ENCODE measurements at places on chromosomes 6 and 20.

DNA sequence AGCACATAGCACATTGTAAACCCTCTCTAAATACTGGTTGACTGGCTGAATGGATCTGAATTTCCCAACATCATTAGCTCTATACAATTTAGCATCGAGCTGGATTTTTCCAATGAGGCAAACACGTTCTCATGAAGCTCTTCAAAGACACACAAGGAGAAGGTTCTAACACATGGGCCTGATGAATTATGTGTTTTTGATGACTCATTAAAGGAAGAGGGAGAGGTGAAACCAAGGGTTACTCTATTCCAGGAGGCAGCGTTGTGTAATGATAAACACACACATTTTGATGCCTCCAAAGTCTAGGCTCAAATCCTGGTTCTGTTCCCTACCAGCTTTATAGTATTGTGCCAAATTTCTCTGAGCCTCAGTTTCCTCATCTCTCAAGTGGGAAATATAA lies 84.3 kb downstream of the PFDN4 start:
- DNase-seq = peak; percentile 45

GRCh38 chr6:133893946-133894345 lies 5.0 kb downstream of the TCF21 start:
- no peak for DNase-seq

- no peak for DNase-seq
Observed at GRCh38 chr6:68252632-68253031, 382.4 kb upstream of the ADGRB3 start.

GRCh38 chr6:113655761-113656160 lies 201.4 kb upstream of the MARCKS start:
- DNase-seq = no peak

DNA sequence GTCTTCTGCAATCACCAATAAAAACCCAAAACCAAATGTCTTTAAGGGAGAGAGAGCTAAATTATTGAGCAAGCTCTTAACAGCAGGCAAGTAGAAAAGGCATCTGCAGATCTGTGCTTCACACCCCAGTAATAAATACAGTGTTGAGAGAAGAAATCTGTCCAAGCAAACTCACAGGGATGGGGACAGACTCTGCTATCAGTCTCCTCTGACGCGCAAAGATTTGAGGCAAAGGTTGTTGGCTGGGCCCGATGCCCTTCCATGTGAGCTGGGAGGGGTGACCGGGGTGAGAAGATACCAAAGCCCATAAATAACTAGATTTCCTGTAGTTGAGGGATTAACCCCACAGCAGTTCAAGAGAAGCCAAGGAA lies 315.2 kb upstream of the SOX4 start:
- no peak for DNase-seq

DNA sequence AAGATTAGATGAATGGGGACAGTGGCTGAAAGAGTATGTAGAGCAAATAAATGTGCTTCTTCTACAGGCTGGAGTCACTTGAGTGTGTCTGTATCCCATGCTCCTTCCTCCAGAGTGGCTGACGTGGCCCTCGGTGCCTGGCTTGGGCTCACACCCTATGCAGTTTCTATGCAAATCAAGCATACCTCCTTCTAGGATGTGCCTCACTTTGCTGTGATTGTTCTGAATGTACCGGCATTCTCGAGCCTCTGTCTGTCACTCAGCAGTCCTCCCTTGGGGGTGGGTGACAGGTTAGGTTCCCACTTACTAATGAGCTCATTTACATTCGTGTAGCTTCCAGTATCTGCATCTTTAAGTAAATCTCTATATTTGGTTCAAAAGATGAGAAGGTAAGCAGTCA lies 55.1 kb upstream of the HDDC2 start:
- no peak for DNase-seq

DNA sequence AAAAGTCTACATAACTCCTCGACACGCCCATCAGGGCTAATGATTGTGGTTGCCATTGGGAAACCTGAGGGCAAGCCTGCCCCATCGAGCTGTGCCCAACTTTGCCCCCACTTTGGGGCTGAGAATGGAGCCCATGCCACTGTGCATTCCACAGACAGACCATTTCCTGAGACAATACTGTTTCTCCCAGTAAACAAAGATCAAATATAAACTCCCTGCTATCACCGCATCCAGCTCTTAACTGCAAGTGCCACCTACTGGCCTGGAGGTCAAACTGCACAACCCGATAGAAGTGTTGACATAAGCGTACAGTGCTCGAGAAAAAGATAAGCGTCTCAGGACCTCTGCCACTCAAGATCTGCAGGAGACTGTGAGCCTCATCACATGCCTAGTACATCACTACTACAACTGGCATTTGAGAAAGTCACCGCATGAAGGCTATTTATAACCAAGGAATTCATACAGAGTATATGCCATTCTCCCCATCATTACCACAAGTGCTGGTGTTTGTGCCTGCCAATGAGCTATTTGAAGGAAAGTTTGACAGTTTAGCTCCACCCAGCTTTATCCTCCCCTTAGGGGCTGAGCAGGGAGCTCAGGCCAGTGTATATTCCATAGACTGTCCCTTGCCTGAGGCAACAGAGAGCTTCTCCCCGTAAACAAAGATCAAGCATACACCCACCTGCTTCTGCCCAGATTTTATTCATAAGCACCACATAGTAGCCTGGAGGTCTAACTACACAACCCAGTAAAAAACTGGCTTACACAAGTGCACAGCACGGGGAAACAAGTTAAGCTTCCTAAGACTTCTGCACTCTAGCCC lies 4.5 kb upstream of the DEFB126 start:
- no peak for DNase-seq

DNA sequence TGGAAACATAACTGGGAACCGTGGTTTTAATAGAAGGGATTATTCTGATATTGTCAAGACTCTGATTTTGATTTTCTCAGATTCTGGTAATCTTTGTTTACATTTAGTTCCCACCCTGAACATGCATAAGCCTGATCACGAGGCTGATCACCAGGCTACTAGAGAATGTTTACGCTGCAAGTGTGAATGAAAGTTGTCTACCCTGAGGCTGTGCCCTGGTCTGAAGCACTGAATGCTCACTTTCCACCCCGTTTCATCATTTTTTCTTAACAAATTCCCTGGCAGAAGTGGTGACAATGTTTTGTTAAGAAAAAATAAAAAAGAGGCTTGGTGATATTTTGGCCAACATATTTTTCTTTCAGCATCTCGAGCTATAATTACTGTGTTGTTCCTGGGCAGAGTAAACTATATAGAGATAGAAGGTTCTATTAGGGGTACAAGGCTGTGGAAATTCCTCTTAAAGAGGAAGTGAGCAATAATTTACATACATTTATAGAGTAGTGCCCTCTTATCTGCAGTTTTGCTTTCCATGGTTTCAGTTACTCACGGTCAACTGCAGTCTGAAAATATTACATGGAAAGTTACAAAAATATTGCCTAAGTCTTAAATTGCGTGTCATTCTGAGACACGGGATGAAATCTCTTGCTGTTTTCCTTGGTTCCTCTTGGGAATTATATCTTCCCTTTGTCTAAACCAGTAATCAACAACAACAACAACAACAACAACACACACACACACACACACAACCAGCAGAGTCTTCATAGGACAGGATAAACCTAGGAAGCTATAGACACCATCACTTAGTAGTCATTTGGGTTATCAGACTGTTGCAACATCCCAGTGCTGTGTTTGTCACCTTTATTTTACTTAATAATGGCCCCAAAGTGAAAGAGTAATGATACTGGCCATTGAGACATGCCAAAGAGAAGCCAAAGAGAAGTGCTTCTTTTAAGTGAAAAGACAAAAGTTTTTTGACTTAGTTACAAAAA lies 566.6 kb upstream of the CITED2 start:
- no peak for DNase-seq

GRCh38 chr6:141097471-141097870 lies 1035.3 kb upstream of the GJE1 start:
- DNase-seq = no peak

- DNase-seq = peak; percentile 64
Observed at GRCh38 chr6:85015396-85015990, 251.1 kb upstream of the TBX18 start.
